ENCODE measurements at places on chromosomes 11 and 22.

GRCh38 chr11:6646071-6646470 lies 9.5 kb downstream of the DCHS1 start:
- no peak for DNase-seq

DNA sequence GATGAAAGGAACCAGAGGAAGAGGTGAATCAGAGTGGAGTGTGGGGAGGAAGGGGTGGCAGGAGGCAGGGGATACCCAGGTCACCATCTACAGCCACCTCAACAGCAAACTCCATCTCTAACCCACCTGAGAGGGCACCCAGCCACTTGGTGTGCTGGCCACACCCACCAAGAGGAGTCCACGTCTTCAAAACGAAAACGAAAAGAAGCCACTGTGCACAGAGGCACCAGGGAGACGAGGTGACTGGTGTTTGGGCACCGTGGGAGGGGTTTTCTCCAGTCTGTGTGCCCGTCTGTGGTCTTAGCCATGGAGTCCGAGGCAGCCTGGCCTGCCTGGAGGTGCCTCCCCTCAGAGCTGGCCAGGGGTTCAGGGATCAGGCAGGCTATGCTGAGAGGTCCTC lies 20.2 kb downstream of the PDGFB start:
- DNase-seq, result no peak

GRCh38 chr22:19504900-19505734 lies 19.1 kb downstream of the CLDN5 start:
- DNase-seq, result no peak

GRCh38 chr11:93603225-93604007 lies 58.1 kb upstream of the CEP295 start:
- no peak for DNase-seq

GRCh38 chr11:57543593-57543992 lies 6.2 kb downstream of the SMTNL1 start:
- DNase-seq, result no peak

DNA sequence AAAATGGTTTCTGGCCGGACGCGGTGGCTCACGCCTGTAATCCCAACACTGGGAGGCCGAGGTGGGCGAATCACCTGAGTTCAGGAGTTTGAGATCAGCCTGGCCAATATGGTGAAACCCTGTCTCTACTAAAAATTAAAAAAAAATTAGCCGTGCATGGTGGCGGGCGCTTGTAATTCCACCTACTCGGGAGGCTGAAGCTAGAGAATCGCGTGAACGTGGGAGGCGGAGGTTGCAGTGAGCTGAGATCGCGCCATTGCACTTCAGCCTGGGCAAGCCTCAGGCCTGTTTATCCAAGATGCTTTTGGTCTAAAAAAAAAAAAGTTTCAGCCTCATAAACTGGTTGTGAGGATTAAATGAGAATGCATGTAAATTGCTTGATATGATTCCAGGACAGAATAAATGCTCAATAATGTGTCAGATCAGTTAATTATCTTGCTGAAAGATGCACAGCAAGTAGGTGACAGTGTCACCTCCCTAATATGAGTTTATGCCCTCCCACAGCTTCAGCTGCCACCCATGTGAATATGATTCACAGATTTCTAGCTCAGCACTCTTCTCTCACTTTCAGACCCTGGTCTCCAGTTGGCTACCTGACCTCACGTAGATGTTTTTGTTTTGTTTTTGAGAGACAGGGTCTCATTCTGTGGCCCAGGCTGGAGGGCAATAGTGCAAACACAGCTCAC lies 1.1 kb upstream of the ALG8 start:
- no peak for DNase-seq

DNA sequence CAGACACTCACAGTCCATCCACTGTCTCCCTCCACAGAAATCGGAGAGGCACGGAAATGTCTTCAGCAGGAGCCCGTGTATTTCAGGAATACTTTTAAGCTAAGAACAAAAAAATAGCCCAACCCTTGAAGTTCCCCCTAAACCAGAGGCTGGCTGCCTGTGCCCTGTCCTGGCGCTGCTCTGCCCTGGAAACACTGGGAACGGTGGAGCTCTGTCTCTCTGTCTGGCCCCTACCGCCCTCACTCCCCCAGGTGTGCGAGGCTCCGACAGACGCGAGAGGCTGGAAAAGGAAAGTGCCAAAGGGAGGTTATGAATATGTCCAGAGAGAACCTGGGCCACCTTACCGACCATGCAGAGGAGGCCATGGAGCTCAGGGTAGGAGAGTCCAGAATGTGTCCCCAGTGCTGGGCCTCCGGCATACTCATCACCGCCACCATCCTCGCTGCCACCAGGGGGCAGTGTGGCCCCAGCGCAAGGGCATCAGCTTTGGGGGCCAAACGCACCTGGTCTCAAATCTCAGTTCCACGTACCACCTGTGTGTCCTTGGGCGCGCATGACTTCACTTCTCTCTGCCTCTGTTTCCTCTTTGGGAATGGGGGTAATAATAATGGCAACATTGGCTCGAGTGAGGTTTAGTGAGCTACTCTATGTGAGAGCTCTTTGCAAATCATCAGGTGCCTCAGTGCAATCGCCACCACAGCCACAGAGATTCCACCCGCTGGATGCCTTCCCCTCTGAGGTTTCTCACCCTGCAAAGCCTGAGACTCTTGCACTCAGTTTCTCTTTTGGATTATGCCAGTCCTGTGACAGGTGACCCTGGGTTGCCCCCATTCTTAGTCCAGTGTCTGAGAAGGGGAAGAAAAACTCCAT lies 10.4 kb upstream of the SLCO2B1 start:
- no peak for DNase-seq

GRCh38 chr11:75577207-75577606 lies 15.2 kb downstream of the SERPINH1 start:
- DNase-seq, result peak; percentile 25

GRCh38 chr22:38215156-38216038 lies 13.6 kb downstream of the MAFF start:
- no peak for DNase-seq
